ENCODE measurements at places on chromosomes 11 and 22. TPM values are rescaled to one million over a fixed set of nuclear protein-coding genes. Genes with fewer than 3 reads are reported as not detected.

The RASGRP2 gene
- 2.6 TPM for total RNA-seq

The TSGA10IP gene
- not detected for total RNA-seq

The KCNK4 gene
- not detected for total RNA-seq

The NCF4 gene
- 3.6 TPM for total RNA-seq

The UBE2L6 gene
- total RNA-seq = 14.3 TPM

The OR51I1 gene
- total RNA-seq = not detected

The TSG101 gene
- total RNA-seq = 101 TPM
